ENCODE measurements at places on chromosomes 16 and 17.

- no peak for DNase-seq
Measured at GRCh38 chr17:61168506-61168905, 231.1 kb upstream of the TBX2 start.

DNA sequence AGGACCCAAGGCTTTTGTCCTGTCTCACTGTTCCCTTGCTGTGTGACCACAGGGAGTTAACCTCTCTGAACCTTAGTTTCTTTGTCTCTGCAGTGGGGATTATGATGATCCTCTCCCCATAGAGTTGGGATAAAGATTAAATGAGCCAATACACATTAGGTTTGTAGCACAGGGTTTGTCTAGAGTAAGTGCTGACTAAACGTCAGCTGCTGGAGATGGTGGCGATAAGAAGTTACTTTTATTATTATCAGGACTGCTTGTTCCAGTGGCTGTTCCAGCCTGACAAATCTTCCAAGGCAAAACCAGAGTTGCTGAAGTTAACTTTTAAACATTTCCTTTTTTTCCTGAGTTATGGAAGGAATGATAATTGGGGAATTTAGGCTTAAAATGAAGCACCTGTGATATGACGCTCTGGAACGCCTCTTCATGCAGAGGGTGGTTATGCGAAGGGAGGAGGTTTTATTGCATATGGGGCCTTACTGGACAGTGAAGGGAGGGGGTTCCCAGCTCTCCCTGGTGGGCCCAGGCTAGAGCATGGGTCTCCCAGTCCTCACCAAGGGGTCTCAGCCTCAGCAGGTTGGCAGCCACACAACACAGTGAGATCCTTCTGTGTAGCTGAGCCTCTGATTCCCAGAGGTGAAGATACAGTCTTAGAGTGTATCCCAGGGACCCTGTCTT, 35.8 kb downstream of the PLCG2 start:
- no peak for DNase-seq

DNA sequence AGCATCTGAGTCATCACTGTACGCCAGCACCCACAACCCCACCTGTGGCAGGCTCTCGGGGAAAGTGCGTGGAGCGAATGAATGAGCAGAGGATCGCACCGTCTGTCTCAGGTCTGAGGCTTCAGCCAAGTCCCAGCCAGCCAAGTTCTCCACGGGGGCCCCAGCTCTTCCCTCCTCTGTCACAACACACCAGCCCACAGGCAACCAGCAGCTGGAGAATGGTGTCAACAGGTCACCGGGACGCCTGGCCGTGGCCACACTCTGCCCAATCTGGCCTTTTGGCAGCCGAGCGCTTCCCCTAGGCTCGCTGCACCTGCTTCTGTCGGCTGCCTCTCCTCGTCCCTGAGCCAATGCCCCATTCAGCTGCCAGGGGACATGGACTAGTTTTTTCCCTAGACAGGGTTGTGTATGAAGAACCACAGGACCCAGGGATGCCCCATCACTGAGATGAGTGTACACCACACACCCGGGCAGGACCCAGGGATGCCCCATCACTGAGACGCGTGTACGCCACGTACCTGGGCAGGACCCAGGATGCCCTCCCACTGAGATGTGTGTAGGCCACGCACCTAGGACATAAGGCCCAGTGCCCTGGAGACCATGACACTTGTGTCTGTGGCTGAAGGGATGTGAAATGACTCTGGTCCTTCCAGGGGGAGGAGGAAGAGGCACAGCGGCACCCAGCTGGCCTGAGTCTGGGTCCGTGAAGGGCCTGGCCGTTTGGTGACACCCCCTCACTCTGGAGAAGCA, 52.8 kb downstream of the ABR start:
- no peak for DNase-seq

- no peak for DNase-seq
Measured at GRCh38 chr16:23149993-23150364, 727 bp upstream of the USP31 start.

GRCh38 chr17:75031972-75032719, 14.6 kb downstream of the ATP5PD start:
- no peak for DNase-seq

DNA sequence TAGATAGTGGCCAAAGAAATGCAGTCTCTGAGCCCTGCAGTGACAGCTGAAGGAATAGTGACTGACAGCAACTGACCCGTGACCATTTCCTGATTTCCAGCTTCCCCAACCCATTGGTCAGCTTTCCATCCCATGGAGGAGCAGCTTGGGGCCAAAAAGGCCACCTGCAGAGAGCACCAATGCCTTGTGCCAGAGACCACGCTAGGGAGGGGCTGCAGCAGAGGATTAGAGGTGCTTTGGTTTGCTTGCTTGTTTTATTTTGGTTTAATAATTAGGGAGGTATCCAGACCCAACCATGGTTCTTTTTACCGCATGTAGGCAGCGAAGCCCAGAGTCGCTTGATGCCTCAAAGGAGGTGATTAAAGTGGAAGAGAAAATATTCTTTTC, 61.3 kb upstream of the SIAH1 start:
- DNase-seq: peak; percentile 29

- no peak for DNase-seq
Measured at GRCh38 chr17:42346481-42346880, 41.8 kb downstream of the STAT3 start.

DNA sequence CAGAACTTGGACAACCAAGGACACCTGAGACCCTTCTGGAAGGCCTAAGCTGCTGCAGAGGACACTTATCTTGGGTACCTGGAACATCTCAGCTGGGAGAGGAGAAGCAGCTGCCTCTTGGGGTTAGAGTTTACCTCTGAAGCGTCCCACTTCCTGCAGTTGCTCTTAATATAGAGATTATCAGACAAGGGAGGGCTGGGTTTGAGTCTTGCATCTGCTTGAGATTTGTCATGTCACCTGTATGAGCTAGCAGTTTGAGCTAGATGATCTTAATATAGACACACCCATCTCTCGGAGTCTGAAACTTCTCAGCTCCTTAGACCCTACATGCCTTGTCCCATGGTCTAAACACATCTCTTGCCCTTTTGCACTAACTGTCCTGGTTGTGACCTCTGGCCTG, 93.1 kb upstream of the CCL1 start:
- no peak for DNase-seq

DNA sequence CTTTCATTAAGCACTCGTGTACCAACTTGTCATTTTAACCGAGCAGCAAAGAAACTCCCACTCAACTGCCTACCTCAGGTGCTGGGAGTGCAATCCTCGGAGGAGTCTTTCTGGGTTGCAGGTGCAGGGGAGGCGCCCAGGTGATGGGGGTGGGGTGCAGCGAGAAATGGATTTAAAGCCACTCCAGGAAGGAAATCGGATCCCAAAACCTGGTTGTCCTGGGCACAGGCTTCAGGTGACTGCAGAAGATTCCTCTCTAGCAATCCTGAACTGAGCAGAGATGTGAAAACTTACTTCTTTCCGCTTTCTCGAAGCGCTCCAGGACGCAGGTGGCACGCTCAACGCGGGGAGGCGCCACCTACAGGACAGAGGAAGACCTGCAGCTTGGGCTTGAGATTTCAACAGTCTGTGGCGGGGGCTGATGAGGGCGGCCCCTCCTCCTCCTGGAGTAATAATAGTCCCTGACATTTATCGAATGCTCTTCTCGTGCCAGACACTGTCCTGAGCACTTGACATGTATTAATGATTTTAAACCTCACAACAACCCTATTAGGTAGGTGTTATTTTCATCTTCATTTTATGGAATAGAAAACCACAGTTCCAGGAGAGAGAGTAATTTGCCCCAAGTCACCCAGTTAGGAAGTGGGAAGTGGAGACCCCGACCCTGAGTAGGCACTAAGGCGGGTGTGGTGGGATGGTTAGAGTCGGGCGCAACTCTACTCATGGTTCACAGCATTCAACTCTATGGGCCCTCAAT, 27.2 kb upstream of the SKAP1 start:
- DNase-seq: peak; percentile 78

GRCh38 chr17:6028294-6028693, 41.9 kb upstream of the WSCD1 start:
- no peak for DNase-seq

DNA sequence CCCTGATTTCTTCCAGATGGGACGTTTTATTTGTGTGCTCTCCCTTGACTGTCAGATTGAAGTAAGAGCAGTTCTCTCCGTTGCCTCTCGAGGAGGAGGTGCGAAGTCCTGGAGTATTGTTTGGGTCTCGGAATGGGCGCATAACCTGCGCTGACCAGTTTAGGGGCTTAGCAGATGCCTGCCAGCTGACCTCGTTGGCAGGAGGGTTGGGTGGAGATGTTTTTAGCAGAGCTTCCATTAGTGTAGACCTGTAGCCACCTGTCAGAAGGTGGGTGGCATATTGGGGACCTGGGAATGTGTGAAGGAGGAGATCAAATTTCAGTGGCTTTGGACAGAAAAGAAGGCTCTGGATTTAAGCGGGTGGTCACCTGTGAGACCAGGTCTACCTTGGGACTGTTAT, 3.6 kb downstream of the RASD1 start:
- no peak for DNase-seq

DNA sequence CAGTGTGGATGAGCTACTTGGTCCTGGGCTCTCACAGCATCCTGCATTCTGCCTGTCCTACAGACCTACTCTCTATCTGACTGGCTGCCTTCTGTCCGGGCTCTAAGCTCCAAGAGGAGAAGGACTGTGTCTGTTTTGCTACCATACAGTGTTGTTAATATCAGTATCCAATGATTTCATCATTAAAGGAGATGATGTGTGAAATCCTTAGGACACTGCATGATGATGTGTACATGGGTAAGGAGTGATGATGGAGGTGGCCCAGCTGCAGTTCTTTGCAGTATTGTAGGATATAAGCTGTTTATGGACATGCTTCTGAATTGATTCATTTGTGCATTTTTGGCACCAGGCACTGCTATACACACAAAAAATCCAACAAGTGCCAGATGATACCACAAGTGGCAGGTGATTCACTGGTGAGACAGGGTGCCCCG, 536.9 kb upstream of the CDH11 start:
- DNase-seq: no peak

DNA sequence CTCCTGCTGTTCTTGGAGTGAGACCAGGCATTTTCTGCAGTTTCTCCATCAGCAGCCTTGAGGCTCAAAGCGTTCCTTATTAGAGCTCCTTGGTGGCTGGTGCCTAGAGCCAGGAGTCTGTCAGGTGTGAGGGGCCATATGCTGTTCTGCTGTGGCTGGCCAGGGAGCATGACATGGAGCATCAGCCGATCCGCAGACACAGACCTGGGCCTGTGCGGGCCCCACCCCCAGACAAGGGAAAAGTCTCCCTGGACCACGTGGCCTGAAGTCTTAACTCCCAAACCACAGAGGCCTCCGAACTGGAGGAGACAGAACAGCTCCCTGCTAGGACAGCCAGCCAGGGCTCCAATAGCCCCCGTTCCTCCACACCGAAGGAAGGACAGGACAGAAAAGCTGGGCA, 162.7 kb upstream of the CIBAR2 start:
- DNase-seq: no peak

GRCh38 chr16:4415538-4416199, 727 bp downstream of the CORO7 start:
- peak; percentile 46 for DNase-seq

- DNase-seq: no peak
Measured at GRCh38 chr17:49123061-49123460, 9.5 kb upstream of the B4GALNT2 start.

DNA sequence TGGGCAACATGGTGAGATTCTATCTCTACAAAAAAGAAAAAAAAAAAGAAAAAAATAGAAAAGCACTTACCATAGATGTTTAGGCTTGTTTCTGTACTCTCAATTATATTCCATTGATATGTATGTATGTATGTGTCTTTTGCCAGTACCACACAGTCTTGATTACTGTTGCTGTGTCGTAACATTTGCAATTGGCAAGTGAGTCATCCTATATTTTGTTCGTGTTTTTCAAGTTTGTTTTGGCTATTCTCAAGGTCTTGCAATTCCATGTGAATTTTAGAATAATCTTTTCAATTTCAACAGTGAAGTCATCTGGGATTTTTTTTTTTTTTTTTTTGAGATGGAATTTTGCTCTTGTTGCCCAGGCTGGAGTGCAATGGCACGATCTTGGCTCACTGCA, 19.3 kb downstream of the SPECC1 start:
- DNase-seq: no peak

DNA sequence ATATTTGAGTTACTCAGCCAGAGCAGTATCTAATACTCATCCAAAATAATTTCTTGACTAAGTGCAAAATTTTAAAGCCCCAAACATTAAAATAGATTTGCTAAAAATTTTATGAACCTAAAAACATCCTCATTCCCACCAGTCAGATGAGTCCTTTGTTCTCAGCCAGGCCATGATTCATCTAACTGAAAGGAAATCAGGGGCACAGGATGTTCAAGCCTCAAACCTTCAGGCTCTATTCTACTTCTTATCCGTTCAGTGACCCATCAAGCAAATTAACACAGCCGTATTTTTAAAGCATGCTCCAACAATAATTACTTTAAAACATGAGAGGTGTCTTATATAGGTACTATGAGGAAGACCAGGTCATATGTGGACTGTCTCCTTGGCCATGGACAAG, 176.5 kb upstream of the MON1B start:
- no peak for DNase-seq

DNA sequence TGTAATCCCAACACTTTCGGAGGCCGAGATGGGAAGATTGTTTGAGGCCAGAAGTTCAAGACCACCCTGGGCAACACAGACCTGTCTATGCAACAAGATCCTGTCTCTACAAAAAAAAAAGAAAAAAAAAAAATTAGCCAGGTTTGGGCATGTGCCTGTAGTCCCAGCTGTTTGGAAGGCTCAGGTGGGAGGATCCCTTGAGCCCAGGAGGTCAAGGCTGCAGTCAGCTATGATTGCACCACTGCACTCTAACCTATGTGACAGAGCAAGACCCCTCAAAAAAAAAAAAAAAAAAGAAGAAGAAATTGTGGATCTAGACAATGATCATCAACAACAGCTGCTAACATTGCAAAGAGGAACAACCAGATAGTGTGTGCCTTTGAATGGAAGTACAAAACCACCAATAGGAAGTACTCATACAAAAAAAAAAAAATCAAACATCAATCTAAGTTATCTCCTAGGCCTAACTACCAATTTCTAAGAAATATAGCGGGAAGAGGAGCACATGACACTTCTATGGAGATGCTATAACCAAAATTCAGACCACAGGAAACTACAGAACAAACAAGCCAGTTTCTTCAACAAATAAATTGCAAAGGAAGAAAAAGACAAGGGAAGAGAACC, 258.7 kb downstream of the MRTFB start:
- DNase-seq: no peak

DNA sequence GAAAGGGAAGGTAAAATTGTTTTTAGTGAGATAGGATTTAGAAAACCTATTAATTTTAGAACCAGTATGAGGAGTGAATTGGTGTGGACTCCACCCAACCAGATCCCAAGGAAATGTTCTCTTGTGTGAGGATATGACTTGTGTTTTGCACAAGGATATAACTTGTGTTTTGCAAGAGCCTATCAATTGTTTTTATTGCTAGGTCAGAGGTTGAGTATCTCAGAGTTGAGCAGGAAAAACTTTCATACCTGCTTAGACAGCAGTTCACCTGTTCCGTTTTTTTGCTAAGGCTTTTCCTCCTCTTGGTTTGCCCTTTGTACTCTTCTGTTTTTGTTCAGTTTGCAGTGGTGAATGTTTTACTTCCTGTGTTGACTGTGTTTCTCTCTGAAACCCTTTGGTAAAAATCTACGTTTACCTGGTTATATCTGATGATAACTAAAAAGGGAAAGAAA, 5.1 kb downstream of the NBR1 start:
- no peak for DNase-seq
